ENCODE measurements at places on chromosomes 4 and X. TPM values are rescaled to one million over a fixed set of nuclear protein-coding genes. Genes with fewer than 3 reads are reported as not detected.

DNA sequence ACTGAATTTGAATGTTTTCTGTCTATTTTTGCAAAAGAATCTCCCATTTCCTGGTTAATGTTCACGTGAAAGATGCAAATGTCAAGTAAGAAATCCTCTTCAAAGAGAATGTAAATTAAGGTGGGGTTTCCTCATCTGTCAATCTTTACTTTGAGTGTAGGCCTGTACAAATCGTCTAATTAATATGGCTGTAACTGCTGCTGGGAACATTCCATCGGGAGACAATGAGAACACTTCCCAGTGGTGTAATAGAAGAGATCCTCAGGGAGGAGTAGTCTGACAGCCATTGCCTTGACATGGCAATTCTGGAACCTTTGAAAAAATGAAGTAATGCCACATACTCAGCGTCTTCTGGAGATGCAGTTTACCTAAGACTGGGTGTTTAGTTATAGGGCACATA lies 3.7 kb downstream of the EREG start:
- no peak for DNase-seq

DNA sequence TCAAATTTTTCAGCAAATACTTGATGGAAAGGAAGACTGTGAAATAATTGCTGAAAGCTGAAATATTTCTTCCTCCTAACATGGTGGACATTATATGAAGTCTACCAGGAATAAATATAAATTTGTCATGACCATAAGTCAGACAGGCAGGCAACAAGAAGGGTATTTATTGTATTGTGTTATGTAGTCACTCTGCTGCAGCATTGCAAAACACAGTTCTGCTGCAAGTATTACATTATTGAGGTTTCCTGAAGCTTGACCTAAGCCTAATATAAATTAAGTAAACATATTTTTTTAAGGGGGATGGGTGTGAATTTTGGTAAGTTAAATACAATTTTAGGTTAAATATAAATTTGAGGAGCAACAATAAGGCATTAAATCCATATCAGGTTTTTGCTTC lies 60.2 kb upstream of the MAOA start:
- no peak for DNase-seq

Gene PPP4R3C
- polyA plus RNA-seq: not detected

GRCh38 chr4:27928761-27929540 lies 1068.3 kb downstream of the STIM2 start:
- no peak for DNase-seq

DNA sequence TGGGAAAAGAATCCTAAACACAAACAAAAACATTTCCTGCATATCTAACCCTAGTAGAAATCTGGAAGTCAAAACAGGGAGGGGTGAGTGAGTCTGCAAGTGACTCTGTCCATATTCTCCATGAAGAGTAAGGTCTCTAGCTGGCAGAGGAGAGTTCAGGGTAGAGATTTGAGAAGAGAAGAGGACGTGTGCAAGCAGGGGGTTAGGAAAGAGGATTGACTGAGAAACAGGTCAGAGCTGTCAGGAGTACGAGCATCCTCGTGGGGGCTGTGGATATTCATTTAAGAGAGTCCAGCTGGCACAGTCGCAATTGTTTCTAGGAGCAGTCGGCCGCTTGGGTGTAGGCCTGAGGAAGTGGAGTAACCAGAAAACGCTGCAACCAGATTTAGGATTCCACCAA lies 27.9 kb downstream of the PROM1 start:
- DNase-seq: no peak

GRCh38 chr4:150008546-150008945 lies 69.7 kb upstream of the DCLK2 start:
- DNase-seq: no peak

Measured in spinal cord (tissue), 10 donors.